ENCODE measurements at places on chromosomes 12 and 14.

DNA sequence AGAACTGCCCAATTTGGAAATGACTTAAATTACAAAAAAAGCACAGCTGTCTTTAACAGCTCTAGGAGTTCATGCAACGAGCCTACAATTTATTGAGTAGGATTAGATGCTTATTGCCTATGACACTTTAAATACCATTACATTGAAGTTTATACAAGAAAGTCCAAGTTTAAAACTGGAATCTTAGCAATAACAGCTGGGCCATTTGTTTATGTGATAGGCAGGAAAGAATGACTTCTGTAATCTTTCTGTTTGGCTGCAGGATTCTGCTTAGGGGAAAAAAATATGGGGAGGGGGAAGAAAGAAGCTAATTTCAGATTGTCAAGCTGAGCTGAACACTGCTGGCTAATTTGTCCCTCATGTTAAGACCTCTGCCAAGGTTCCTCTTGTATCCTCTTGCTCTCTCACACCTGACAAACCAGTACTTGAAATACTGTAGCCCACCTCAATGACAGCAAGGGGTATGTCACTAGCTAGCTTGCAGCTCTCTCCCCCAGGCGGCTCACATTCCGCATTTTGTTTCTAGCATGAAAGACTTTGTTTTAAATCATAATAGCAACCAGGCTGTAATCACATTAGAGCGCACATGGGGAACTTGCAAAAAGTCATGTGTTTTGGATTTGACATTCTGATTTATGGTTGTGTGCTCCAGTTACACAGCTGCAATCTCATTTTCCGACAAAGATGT, 384.8 kb downstream of the BMP4 start:
- DNase-seq = peak; percentile 73

DNA sequence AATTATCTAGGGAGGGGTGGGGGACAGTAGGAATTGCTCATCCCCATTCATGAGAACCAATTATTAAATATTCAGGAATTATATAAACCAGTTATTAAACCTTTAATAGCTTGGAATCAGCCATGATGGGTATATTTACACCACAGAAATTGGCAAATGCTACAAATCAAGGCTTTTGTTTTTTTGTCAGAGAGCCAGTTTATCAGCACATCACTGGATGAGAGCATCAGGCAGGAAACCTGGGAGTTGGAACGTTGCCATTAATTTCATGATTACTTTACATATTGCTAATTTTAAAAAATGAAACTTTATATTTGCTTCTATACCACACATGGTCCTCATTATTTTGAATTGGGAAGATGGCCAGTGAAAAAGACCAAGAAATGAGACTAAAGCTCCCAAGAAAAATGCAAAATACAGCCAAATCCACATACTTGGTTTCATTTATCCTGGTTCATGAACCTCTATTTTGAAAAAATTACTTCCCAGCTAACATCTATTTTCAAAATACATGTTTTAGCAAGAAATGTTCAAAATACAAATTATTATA, 48.4 kb downstream of the ATL1 start:
- no peak for DNase-seq

GRCh38 chr14:101539880-101540279, 21.4 kb upstream of the DIO3 start:
- DNase-seq = no peak

- no peak for DNase-seq
Observed at GRCh38 chr14:49593016-49593415, 5.7 kb upstream of the LRR1 start.

GRCh38 chr12:52865090-52865944, 16.5 kb upstream of the KRT78 start:
- DNase-seq = no peak

DNA sequence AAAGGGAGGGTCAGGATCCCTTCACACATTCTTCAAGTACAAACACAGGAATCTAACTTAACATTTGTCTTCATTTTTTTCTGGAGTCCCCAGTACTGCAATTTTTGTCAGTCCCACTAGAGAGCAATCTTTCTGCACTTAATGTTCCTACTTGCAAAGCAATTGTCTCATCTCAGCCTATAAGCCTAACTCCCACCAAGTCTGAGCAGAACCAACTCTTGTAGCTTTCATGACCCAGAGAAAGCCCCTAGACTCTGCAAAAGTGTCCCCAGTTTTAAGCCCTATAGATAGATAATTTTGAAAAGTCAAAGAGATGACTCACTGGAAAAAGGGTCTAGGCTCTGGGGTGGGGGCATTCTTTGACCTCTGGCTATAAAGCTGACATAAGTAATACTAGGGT, 1.8 kb upstream of the ZBTB39 start:
- peak; percentile 62 for DNase-seq

DNA sequence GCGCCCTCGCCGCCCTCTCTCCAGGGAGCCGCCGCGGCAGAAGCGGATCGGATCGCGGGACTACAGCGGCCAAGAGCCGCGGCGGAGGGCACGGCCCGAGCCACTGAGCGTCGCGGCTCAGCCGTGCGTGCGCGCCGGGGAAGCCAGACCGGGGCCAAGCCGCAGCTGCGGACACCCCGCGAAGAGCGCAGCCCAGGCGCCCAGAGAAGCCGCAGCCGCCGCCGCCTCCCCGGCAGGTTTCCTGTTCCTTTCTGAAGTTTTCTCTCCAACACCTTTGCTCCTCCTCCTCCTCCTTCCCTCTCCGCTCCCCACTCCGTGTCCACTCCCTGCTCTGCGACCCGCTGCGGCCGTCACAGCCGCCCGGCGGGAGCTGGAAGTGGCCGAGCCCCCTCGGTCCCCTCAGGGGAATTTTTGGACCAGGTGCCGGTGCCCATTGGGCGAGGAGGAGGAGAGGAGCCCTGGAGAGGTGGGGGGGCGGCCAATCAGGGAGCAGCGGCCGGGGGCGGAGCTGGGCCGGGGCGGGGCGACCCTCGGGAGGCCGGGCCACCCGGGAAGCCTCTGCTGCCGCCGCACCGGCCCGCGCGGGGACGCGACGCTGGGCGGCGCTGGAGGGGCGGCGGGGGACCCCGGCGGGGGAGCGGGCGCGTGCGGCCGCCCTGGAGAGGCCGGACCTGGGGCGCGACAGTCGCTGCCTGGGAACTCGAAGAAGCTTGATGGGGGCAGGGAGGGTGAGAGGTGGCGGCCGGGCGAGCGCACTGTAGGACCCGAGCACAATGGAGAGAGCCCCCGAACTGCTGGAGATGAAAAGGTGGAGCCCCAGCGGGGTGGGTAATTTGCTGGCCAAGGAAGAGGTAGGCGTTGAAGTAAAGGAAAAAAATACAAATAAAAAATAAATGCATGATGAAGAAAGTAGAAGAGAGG, at the start of gene ITPR2:
Gene ITPR2 (minus strand): TSS at position 373 of the 921 bp plus-strand sequence. CDS start 413 bp downstream, outside the sequence.
- DNase-seq = peak; percentile 52

DNA sequence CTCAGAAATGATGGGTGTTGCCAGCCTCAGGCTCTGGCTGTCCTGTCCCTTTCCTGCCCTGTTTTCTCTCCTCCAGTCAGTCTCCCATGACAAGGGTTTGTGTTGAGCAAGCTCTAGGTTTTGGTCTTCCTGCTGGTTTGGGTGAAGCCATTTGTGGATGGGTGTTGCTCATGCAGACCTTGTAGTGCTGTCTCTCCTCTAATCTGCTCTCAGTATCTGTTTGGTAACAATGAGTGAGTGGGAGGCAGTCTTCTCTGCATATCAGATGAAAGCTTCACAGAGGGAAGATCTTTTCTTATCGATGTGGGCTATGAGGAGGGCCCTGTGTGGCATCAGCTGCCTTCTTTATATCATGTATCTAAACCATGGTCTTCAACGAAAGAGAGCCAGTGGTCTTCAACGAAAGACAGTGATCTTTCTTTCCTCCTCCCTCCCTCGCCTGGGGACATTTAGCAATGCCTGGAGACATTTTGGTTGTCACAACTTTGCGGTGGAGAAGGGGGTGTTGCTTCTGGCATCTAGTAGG, 3.6 kb downstream of the CMA1 start:
- DNase-seq = no peak

DNA sequence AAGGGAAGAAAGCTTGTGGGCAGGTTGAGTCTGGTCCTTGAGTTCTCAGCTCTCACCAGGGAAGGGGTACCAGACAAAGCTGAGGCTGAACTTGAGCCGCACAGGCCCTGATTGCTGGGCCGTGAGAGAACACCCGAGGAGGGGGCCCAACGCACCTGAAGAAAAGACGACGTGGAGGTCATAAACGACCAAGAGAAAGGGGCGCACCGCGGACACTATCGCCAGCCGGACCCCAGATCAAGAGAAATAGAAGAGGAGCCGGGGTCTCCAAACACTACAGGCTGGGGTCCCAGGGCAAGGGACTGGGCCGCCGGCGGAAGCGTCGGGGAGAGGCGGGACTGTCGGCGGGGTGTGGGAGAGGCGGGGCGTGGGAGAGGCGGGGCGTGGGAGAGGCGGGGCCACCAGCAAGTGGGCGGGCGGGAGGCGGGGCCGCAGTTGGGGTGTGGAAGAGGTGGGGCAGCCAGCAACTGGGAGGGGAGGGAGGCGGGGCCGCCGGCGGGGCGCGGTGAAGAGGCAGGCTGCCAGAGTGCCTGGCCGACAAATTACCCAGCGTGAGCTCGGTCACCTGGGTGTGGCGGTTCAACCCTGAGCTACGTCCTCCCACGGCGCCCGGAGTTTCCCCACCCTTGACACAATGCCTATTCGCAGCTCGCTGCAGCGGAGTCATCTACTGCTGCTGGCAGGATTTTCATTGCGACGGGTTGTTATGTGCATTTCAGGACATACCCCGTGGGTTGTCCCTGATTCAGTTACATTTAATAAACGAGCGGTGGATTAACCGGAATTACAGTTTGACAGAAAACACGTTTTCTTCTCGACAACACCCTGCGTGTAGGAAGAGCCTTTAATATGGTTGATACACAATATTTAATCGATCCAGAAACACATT, 15.5 kb upstream of the NEMF start:
- DNase-seq = peak; percentile 69

GRCh38 chr12:100675432-100675831, 101.9 kb downstream of the GAS2L3 start:
- DNase-seq = peak; percentile 22

DNA sequence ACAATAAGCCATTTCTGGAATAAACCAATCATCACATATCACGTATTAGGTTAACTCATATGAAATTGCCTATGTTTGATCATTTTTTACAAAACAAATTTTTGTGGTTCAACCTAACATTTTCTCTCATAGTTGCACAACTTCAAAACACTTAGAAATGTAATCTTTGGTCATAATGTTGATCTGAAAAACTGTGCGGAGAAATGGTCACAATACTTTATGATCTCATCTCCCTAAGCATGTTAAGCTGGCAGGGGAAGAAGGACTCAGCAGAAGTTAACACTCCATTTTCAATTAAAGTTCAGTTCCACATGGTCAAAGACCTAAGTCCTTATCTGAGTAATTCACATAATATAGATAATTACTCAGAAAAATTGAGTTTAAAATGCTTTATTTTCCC, 194.8 kb downstream of the CAPZA3 start:
- DNase-seq = no peak

DNA sequence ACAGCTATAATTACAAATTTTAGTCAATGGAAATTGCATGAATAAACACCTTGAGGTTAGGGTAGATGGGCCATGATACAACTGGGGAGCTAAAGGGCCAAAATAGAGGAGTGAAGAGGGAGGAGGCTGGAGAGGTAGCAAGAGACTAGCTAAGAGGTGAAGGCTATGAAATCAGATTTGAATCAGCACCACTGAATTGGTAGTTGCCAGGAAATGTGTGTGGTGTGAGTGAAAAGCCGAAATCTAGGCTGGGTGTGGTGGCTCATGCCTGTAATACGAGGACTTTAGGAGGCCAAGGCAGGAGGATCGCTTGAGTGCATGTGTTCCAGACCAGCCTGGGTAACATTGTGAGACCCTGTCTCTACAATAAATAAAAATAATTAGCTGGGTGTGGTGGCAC, 22.7 kb downstream of the YY1 start:
- no peak for DNase-seq

DNA sequence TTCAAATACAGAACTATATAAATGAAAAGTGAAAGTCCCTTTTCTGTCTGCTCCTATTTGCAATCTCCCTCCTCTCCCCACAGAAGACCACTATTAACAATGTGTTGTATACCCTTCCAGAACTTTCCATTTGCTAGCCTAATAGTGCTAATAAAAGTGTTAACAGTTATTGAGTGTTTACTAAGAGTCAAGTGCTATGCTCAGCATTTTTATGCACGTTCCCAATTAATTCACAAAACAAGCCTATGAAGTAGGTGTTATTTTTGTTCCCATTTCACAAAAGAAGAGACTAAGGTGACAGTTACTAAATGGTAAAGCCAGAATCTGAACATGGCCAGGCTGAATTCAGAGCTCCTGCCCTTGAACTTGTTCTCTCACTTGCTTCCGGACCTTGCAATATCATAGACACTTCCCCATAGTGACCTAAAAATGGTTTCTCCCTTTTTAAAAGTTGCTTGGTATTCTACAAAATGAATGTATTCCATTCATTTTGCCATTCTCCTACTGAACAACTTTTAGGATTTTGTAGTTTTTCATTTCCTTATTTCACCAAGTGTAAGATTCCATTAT, 1.6 kb upstream of the PRKAB1 start:
- DNase-seq = no peak

- DNase-seq = no peak
Observed at GRCh38 chr12:99978152-99978551, 6.6 kb downstream of the ANKS1B start.

GRCh38 chr12:130953771-130954543, at the start of gene ADGRD1:
ADGRD1 (plus strand) TSS chr12:130953907; CDS start chr12:130954466, 559 bp downstream.
- DNase-seq = no peak

GRCh38 chr14:56210571-56210970, 92.4 kb downstream of the PELI2 start:
- no peak for DNase-seq

- no peak for DNase-seq
Observed at GRCh38 chr12:51722431-51722830, 126.1 kb downstream of the FIGNL2 start.

DNA sequence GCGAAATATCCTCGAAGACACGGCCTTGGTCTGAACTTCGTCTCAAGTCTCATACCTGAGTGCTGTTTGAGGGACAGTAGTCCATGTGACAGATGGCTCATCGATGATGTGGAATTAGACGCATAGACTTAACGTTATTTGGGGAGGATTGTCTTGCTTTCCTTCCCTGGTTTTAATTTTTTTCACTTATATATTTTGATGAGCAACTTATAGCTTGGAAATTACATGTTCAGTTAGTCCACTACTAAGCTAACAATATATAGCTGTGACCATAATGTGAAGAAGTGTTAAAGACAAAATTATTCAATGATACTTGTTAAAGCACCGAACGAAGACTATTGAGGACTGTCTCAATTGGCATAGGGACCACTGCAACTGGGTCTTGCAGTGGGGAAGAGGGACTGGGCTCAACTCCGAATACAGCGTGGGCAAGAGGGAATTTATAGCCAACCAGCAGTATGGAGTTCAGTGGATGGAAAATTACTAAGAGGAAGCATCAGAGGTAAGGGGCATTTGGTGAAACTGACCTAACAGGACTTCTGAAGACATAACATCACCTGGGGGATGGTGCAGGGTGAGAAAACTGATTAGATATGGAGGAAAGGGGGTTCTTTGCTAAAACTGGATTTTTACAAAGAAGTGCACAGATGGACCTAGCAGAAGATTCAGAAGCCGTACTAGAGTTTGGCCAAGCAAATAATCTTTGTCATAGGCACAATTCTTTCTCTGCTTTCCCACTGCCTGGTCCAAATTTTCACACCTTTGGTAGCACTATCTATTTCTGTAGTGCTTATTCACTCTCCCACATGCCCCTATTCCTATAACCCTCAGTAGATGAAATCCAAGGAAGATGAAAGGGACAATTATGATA, 910 bp upstream of the TM7SF3 start:
- no peak for DNase-seq

GRCh38 chr12:128059621-128060370, 207.2 kb upstream of the TMEM132C start:
- DNase-seq = no peak
